ENCODE measurements at places on chromosomes 12 and 14.

DNA sequence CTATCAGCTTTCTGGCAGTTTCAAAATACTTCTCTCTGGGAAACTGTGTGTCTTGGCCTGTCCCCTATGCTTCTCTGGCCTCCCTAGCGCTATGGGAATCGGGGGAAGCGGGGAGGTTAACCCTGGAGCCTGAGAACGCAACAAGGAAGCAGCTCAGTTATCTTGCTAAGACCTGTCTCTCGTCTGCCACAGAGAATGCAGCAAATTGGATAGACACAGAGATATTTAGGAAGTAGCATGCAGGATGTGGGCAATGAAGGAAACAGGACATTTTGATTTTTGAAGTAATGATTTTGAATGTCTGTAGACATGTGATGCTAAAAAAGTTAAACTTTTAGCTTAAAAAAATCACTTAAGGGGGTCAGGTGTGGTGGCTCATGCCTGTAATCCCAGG, 6.6 kb upstream of the CALCOCO1 start:
- DNase-seq = no peak

DNA sequence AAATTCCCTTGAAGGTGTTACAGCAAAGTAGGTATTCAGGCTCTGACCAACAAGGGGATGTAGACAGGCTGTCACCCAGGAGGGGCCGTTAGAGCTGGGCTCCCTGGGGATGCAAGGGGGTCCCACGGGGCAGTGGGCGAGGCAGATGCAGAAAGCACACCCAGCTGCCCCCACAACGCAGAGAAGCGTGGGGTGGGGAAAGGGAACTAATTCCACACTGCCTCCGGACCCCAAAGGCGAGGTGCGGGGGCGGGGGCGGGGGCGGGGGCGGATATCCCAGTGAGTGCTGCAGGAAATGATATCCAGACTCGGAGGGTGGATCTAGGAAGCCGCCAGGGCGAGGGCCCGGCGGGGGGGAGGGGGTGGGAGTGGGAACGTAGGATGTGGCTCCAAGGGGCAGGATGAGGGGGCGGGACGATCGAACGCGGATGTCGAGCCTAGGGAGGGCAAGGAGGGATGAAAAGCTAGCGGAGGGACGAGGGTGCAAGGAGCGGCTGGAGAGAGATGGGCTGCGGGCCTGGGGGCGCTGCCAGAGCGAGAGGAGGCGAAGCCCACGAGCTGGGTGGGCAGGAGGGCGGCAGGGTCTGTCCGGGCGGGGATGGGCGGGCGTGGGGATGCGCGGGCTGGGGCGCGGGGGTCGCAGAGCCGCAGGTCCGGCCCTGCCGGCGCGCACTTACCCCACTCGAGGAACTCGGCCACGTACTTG, 874 bp downstream of the CDC42BPB start:
- no peak for DNase-seq

DNA sequence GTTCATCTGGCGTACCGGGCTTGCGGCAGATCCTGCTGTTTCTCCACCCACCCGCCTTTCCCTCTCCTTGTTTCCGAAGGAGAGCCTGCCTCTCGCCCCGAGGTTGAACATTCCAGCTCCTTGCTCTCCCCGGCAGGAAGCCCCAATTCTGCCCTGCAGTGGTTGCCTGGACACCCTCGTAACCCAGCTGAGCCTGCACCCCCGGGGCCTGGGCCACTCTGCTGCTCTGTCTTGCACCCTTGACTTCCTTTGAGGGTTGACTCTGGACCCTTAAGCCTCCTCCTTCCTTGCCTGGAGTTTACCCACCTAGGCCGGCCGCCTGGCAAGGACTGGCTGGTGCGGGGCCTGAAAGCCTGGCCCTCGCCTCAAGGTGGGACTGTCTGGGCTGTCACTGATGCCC, 25.8 kb upstream of the NCOR2 start:
- DNase-seq = no peak

DNA sequence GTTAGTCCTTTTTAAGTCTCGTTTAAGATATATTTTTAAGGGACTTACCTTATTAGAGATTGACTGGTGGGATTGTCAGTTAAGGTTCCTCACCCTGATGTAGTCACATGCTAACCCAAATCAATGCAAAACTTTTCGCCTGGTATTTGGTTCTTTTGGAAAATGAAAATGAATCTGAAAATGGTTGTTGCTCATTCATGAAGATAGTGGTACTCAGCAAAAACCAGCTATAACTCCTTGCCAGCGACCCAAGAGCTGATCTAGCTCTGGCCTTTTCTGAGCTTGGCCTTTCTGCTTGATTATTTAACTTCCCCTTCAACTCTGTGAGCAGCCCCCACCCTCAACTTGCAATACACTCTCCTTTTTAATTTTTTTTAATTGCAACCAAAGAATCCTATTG, 85.0 kb upstream of the GTF2A1 start:
- DNase-seq = no peak

- no peak for DNase-seq
Observed at GRCh38 chr12:110636516-110636915, 22.6 kb downstream of the TCTN1 start.

DNA sequence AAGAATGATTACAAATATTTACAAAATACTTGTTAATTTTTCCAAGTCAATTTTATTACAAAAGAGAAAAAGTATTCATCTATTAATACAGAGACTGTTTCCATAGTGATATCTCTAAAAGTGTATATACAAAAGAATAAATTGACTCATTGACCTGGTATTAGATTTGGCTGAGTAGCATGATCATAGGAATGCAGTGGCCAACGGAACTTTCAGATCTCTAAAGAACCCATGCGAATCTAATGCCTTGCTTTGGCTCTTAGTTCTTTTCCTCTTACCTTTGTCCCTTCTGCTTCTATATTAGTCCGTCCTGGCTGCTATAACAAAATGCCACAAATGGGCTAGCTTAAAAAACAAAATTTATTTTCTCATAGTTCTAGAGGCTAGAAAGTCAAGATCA, 717.8 kb downstream of the TMTC2 start:
- DNase-seq = no peak

GRCh38 chr12:84075991-84076390, 836.6 kb downstream of the SLC6A15 start:
- DNase-seq = no peak
